RKO (cell line): ENCODE measurements at places on chromosomes 1 and 21.

DNA sequence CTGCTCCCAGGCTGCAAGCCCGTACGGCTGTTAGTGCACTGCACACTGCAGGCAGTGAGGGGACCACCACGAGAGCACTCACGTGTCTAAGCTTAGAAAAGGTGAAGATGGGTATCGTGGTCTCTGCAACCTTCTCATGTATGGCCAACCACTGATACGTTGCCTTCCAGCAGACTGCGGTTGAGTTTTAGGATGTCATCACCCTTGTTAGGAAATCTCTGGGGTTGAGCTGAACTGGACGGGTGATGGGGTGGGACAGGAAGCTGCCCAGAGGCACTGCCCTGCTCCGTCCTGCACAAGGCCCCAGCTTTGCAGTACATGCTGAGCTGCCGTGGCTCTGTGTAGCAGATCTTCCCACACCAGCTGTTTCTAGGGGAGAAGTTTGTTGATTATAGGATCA is 43.3 kb downstream of the FAAP20 start:
- no peak for DNase-seq

DNA sequence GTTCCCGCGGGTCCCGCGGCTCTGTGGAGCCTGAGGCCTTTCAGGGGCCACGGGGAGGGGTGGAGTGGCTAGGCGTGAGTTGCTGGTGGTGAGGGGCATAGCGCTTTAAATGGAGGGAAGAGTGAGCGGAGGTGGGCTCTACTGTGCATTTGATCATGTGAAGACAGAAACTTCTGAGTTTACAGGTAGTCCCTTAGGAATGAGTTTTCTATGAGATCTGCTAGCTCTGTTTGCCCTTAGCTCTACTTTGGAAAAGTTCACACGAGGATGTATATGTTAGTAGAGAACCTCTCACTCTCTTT is 593 bp downstream of the ST6GALNAC3 start:
- no peak for DNase-seq

- DNase-seq, result no peak
These were observed 72.2 kb upstream of the CD34 start for GRCh38 chr1:207983044-207983635.

- DNase-seq, result no peak
These were observed 2.7 kb upstream of the PIGC start for GRCh38 chr1:172446547-172446946.

GRCh38 chr1:231186356-231187115 is 24.7 kb downstream of the TRIM67 start:
- DNase-seq, result no peak

DNA sequence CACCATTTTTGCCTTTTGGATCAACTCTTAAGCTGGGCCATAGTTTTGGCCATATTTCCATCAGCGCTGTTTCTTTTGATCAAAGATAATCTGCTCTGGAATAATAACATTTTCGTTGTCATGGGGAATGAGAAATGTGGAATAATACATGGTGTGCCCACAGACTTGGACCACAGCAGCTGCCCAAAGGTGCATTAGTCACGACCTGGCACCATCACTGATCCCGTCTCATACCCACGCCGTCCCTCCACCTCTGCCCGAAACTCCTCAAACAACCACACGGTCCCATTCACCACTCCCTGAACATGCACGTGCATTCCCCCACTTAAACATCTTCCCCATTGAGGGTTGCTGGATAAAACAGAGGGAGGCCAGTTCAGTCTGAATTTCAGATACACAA is 76.9 kb downstream of the SLC66A1 start:
- no peak for DNase-seq

DNA sequence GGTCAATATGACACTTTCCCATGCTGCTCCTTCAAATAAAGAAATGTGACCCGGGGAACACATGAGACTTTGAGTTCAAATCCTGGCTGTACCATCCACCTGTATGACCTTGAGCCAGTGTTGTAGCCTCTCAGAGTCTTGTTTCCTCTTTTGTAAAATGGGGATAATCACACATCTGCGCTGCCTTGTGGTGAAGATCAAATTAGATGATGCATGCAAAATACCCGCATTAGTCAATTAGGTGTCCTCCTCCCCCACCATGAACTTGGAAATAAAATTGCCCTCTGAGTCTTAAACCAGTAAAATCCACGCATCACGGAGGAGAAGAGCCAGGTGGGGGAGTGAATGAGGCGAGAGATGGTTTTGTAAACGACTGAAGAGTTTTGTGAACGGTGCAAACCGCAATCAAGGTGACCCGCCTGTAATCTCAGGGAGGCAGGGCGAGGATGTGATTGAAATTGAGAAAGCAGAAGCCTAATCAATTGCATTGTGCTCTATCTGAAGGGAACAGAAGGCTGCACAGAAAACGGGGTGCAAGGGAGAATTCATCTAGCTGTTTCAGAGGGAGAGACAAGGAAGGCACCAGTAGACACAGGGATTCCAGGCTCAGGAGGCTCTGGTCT is 5.8 kb upstream of the AHDC1 start:
- no peak for DNase-seq

- no peak for DNase-seq
These were observed 11.5 kb upstream of the S100A2 start for GRCh38 chr1:153577138-153577537.

DNA sequence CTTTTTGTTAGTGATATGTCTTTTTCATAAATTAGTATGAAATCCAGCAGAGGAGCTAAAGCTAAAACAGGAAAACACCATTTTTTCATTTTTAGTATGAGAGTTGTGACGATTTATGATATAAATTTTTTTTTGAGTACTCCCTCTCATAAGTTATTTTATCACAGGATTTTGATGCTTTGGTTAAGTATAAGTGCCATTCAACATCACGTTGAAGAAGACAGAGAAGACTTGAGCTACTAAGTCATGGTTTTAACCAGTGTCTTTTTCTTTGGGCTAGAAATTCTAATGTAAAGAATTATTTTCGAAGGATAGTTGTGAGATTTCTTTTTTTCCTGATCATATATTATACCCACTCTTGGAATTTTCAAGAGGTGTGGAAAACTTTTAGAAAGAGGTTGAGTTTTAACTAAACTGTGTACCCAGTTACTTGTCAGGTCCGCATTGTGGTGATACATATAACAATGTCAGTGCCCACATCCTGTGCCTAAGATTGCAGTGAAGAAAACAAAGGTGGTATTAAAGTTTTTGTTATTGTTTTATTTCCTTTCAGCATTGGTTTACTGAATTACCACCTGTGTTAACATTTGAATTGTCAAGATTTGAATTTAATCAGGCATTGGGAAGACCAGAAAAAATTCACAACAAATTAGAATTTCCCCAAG is 93.8 kb downstream of the USP25 start:
- DNase-seq, result no peak

DNA sequence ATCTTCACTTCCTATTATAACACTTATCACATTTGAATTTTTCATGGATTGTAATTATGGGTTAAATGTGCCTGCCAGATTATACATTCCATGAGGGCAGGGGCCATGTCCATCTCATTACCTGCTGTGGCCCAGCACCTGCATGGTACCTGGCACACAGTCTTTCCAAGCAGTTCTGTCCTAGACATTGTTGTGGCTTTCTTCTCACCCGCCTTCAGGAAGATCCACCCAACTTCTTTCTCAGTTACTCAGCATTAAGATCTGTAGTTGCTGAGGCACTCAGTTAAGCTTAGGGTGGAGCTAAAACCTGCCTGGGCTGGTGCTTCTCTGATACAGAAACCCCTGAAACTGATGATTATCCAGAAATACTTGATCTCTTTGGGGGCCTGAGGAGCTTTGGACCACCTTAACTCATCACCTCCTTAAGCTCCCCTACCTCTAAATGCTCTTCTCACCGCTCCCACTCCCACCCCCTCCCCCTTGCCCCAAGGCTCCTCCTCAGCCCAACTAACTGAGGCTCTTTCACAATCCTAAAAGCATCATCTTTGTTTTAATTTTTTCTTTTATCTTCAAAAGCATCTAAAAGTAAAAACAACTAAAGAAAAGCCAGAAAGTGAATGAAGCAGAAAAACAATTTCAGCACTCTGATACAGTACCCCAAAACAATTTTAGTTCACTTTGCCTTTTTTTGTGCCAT is 190.6 kb downstream of the FGGY start:
- no peak for DNase-seq

- DNase-seq, result no peak
These were observed 26.1 kb downstream of the VPS13D start for GRCh38 chr1:12255913-12256312.

DNA sequence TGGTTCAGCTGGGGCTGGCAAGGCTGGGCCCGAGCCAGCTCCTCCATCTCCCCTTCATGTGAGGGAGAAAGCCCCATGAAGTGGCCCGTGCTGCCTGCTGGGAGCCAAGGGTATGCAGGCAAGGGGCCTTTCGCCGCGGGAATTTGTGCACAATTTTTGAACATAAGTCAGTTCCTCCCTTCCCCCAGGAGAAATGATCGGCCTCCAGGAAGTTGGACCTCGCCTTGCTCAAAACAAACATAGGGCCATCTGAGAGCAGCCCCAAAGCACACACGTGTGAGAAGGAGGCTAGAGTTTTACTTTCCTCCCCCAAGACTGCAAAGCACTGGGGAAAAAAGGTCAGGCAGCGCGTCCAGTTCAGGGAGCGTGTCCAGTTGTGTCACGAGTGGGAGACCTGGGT is 64.7 kb downstream of the PRDM16 start:
- DNase-seq, result no peak

- no peak for DNase-seq
These were observed 432.3 kb downstream of the PTPRU start for GRCh38 chr1:29668551-29669157.
